ENCODE measurements at places on chromosomes 12 and 14.

- no peak for DNase-seq
These were observed 101.2 kb downstream of the PEBP1 start for GRCh38 chr12:118237052-118237665.

GRCh38 chr12:24479131-24479530 lies 469.8 kb downstream of the BCAT1 start:
- no peak for DNase-seq

GRCh38 chr14:99574099-99574880 lies 29.7 kb downstream of the CCDC85C start:
- DNase-seq, result peak; percentile 88

- peak; percentile 80 for DNase-seq
These were observed 25.7 kb downstream of the RAB21 start for GRCh38 chr12:71780237-71780822.
